ENCODE measurements at places on chromosomes 16 and 17.

GRCh38 chr16:66382171-66382965 lies 15.9 kb downstream of the CDH5 start:
- no peak for DNase-seq

- DNase-seq = no peak
These were observed 20.7 kb upstream of the MRTFB start for GRCh38 chr16:14050291-14051027.

DNA sequence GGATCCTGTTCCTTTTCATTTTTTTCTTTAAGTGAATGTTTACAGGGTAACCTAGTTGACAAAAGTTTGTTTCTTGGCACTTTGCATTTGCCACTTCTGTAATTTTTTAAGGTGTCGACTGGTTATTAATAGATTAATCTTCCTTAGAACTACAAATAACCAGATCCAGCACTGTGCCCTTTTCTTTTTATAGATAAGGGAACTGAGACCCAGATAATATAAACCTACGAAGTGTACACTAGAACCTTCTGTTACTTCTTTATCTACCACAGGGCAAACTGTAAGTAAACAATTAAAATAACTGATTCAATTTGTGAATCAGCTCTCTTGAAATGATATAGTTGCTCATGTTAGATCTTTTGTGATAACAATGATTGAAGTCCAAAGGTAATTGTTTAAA lies 55.4 kb downstream of the NLK start:
- DNase-seq = no peak

DNA sequence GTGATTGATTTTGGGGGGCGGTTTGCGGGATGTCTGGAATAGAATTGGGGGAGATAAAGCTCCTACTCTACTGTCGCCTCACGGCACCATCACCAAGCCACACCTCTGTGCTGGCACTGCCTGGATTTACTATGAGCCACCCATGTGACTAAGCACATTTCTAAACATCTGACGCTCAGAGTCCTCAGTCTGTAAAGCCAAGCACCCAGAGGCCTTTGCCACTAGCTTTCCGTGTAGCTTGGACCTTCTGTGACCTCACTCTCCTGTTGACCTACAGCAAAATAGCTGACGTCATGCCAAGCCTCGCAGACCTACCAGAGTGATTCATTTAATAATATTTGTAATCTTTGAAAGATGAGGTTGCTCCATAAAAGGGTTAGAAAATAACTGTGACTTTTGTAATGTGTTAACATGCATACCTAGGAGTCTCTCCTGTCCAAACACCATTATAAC lies 38.5 kb upstream of the MYOCD start:
- DNase-seq = no peak

- no peak for DNase-seq
These were observed 13.7 kb upstream of the TMEM132E start for GRCh38 chr17:34565713-34566112.

DNA sequence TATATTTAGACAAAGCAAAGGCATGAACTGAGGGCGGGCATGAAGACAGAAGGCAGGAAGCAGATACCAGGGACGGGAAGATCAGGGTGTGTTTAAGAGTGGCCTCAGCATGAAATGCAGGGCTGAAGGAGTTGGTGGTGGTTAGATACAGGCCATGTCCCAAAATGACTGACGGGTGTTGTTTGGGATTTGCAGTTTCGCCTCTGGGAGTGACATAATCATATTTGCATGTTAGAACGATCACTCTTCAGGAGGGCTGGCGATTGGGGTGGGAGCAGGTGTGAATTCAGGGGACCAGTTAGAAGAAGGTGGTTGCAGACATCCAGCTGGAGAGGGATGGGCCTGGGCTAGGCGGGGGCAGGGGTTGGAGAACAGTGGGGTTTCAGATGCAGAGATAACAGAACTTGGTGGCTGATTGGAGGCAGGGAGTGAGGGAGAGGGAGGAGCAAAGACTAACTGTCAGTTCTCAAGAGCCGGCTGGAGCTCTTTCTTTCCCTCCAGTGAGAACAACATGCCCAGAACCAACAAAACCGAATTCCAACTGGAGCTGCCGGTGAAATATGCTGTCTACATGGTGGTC lies 27.2 kb upstream of the ITGAX start:
- DNase-seq = no peak

- DNase-seq = no peak
These were observed 15.4 kb downstream of the SMTNL2 start for GRCh38 chr17:4599505-4600281.

GRCh38 chr16:72050769-72051464 lies 3.4 kb upstream of the HP start:
- no peak for DNase-seq

DNA sequence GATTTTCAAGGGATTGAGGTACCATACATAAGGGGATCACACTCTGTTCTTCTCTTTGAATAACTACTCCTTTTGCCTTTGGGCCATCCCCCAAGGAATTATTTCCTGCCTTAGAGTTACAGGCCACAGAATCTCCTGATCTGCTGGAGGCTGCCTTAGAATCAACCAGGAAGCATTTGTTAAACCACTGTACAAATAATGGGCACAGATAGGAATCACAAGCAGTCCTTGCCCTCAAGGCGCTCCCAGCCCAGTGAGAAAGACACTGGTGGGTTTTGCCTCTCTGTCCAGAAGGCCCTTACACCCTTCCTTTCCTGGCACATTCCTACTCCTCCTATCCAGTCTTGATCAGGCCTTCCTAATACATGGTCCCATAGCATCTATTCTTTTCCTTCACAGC lies 45.9 kb downstream of the MRTFB start:
- DNase-seq = no peak

- DNase-seq = no peak
These were observed 10.3 kb downstream of the GNA13 start for GRCh38 chr17:65046236-65046635.

DNA sequence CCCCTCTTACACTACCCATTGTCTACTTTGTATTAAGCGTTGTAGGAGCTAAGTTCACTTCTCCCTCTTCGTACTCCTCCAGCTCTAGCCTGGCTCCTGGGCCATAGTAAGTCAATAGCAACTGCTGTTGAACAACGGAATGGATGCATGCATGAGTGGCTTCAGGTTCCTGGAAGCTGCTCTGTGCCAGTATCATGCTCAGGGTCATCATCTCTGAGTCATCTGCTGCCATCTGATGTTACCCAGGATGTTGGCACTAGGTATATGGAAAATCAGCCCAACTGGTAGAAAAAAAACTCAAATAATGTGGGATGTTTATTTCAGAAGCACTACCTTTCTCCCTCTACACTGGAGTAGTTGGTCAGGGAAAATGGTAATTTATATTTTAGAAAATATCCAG lies 536.8 kb downstream of the NPIPA7 start:
- DNase-seq = no peak

GRCh38 chr16:83336603-83337002 lies 471.2 kb upstream of the HSBP1 start:
- no peak for DNase-seq

DNA sequence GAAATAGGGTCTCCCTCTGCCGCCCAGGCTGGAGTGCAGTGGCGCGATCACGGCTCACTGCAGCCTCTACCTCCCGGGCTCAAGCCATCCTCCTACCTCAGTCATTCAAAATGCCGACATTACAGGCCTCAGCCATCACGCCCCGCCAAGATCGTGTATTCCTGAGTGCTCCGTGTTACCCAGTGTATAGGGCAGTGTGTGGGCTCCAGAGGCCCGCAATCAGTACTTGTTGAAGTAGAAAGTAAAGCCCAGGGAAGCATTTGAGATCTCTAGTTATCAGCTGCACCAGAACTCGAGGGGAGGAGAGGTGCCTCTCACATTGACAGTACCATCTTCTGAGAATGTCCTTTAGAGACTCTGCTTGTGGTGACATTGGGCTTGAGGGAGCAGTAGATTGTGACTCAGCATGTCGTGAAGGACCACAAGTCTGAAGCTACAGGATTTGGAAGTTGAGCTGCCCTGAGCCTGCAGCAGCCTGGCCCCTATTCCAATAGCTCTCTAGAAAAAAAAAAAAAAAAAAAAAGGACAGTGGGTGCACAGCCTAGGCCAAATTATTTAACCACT lies 1.1 kb upstream of the PRPSAP1 start:
- no peak for DNase-seq

GRCh38 chr17:49456183-49456965 lies 38.7 kb upstream of the NGFR start:
- no peak for DNase-seq

GRCh38 chr17:16516594-16517051 lies 24.6 kb upstream of the LRRC75A start:
- no peak for DNase-seq

- no peak for DNase-seq
These were observed 16.1 kb downstream of the STAT5A start for GRCh38 chr17:42304187-42305030.

DNA sequence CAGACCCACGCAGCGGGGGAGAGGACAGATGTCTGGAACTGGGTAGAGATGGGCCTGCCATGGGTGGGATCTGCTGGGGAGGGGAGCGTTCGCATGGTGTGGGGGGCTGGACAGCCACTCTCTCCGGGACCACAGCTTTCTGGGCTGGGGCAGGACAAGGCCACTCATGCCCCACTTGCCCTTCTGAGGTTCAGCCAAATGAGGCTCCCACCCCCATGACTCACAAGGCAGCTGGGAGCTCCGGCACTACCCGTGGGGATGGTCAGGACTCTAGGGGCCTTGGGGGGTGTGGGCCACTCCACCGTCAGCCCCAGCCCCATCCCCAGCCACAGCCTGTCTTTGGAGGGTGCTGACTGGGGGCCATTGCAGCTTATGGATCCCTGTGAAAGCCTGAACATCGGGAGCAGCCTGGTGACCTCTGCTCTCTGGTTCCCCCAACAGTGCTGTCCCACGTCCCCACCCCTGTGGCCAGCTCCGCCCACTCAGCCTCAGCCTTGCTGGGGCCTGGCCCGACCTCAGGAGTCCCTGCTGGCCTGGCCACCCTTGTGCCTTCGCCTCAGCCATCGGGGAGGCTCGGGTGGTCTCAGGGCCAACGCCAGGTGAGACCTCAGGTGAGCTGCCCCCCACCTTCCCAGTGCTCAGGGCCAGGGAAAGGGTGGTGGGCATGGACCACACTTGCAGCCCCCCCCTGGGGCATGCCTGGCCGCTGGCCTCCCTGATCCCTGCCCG lies 4.7 kb upstream of the CDH15 start:
- DNase-seq = no peak

DNA sequence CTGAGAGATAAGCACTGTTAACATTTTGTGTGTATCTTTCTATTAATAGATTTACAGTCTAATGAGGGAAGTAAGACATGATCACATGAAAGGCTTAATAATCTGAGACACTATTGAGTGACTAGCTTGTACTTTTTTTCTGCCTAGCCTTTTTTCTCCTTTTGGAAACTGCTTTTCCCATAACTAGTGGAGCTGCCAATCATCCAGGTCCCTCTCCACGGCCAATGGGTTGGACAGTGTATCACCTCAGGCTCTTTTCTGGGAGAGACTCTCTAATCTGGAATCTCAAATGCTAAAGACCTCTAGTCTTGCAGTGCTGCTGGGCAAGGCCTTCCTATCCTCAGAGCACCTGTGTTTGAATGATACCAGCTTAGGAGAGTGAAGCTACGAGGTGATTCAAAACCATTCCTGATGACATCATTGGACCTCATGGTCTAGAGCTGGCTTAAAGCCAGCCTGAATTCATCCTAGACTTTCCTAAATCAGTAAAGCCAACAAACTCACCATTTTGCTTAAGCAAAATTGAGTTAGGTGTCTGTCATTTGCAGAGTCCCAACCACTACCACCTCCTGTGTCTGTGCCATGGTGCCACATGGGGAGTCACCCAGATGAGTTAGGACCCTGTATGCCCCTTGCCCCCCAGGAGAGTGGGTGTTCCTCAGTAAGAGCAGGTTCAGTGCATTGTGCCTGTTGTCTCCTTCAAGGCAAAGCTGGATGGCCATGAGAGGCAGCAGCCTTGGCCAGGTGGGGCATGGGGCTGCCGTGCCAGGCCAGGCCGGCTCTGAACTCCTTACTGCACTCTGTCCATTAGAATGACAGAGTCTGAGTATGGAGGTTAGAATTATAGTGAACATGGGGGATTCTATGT lies 62.9 kb downstream of the SPECC1 start:
- no peak for DNase-seq

GRCh38 chr16:55380485-55380884 lies 56.5 kb downstream of the IRX6 start:
- no peak for DNase-seq

DNA sequence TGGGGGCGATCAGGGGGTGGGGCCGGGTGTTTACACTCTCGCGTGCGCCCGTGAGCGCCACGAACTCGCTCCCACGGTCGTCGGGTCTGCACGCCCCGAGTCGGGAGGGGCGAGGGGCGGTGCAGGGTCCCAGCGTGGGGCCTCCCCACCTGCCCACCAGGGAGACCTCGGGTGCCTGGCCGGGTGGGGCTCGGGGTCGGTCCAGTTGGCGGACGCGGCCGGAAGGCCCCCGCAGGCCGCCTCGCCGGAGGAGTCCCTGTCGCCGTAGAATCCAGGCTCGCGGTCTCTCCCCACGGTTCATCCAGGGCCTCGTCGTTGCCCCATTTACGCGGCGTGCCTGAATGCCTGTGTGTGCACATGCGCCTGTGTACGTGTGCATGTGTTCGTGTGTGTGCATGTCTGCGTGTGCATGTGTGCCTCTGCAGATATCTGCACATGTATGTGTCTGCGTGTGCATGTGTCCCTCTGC lies 510 bp upstream of the RAB40B start:
- DNase-seq = no peak

DNA sequence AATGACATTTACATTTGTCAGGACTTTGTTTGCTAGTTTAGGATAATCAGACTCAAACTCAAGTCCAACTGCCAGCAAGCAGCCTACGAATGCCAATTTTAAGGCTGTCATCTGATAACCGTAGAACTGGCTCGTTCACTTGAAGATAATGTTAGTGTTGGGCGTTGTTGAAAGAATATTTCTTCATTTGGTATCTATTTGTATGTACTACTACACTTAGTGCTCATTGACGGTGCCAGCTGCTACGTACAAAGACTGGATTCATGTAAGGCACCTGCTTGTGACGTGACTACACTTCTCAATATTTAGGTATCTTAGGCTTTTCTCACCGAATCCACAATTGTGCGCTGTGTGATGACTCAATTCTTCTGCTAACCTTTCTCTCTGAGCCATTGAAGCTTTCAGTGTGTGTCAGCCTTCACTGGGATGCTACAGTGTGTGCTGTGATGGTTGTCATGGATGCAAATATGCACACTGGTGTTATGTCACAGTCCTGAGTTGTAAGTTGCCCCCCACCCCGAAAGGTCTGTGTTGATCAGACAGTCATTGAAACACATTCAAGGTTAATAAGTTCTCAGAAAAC lies 5.7 kb downstream of the ATP2C2 start:
- DNase-seq = no peak

GRCh38 chr17:27529230-27529796 lies 73.1 kb downstream of the KSR1 start:
- peak; percentile 55 for DNase-seq

DNA sequence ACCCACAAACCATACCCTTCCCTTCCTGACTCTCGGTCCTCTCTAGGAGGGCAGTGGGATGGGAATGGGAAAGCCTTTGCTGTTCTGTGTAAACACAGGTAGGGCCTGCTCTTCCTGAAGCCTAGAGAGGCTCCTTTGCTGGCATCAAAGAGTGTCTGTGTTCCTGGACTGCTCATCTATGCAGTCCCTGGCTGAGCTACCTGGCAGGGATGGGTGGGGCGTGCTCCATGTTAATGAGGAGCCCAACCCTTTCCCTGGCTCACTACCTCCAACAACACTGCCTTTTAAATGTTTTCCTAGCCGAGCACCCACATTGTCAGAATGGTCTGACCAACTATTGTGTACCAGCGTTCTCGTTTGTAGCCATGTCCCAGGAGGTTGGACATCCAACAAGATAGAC lies 26.6 kb upstream of the NAGLU start:
- DNase-seq = no peak

All from NK-92 treated with Interleukin-12 subunit alpha and Interleukin-12 subunit beta, amount 100 ng/mL, for 24 hours (cell line).